ENCODE measurements at places on chromosomes 2 and 18.

DNA sequence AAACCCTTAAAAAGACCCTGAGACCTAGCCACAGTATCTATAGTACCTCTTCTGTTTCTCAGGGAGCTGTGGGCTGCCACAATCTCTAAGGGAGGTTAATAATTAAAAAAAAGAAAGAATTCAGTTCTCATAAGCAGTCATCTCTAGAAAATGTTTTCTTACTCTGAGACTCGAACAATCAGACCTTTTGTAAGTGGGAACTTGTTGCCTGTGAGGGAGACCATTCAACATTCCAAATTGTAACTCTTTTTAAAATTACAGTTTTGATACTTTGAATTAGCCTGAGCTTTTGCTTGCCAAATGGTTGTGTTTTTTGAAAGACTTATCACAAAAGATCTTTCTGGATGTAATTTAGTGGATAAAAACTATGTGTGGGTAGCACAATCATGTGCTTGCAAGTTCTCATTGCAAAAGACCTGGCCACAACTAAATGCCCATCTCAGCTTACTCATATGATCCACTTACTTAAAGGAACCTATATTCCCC is 33.3 kb downstream of the IL1R2 start:
- DNase-seq: no peak

DNA sequence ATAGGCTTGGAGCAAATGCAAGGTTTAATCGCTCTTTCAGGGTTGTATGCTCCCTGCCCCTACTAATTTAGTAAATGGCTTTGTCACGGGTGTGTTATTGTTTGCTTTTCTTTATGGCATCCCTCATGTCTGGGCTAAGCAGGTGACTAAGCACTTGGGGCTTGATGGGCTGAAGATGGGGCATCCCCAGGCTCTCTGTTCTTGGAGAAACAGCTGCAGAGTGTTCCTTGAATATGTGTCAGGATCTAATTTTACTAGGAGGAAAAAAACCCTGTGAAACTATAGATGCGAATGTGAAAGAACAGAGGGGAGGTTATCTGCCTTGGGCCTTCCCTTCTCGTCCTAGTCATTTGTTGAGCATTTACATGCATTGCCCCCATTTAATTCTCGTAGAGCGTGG is 94.7 kb upstream of the TAF1B start:
- no peak for DNase-seq

GRCh38 chr2:177147834-177148445 is 64.7 kb upstream of the HNRNPA3 start:
- DNase-seq: no peak

DNA sequence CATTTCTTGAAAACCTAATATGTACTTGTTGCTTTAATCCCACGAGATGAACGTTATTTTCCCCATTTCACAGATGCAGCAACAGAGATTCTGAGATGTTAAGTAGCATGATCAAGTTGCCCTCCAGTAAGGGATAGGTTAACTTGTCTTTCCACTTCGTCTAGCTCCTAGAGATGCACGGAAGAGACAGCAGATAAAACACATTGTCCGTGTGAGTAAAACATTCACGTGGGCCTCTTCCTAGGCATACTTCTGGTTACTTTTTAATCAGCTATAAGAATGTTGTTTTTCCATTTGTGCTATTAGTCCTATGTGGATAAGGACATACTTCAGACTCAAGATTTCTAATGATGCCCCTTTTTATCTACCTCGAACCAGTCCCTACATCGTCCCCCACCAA is 1.2 kb upstream of the ARHGAP28 start:
- no peak for DNase-seq

DNA sequence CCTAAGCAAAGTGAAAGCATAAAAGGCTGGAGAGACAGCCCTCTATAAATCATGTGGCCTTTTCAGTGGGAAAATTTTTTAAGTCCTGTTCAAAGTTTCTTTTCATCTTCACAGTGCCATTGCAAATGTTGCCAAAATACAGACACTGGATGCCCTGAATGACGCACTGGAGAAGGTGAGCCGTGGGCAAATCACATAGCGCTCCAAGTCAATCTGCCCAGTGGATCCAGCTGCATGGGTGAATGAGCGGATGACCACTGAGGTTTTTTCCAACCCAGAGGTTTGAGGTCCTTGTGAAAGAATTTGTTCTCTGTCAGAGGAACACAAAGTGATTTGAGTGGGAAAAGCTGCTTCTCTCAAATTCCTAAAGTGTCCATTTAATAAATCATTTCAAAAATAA is 11.8 kb downstream of the DAPL1 start:
- DNase-seq: no peak

GRCh38 chr18:54529444-54529843 is 61.6 kb upstream of the DYNAP start:
- DNase-seq: no peak

GRCh38 chr2:22958308-22958707 is 426.7 kb upstream of the KLHL29 start:
- DNase-seq: no peak

DNA sequence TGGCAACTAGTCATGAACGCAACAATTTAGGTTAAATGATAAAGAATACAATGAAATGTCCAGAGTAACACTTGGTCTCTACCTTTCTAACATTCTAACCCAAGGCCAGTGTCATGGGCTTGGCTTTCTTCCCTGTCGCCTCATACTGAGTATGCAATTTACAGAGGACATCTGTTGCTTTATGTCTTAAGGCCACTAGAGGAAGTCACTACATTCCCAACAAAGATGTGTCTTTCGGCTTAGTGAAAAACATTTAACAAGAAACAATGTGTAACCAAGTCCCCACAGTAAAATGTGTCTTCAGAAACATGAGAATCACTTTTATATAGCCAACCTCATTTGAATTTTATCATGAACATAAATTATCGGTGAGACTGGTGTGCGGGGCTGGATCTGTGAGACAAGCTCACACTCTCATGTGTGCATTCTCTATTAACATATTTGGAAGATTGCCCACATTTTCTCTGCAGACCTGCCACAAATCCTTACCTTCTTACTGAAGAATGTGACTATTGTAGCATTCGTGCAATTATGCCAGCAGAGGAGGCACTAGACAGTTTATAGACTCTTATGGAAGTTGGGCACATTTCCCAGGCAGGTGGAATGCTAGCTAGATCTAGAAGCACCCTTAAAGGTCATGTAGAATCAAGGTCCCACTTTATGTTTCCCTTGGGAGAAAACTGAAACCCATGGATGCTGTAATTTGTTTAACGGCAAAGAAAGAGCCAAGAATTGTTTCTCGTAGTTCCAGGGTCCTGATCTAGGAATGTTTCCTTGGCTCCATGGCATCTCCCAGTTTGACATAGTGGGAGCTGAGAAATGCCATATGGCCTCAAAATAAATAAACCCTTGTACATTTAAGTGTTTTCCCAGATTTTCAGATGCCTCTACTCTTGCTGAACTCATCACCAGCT is 101.8 kb downstream of the CD226 start:
- peak; percentile 78 for DNase-seq

- DNase-seq: no peak
These were observed 73.7 kb downstream of the MRPS9 start for GRCh38 chr2:105111365-105112150.

- DNase-seq: no peak
These were observed 18.9 kb upstream of the NFU1 start for GRCh38 chr2:69456154-69456553.

DNA sequence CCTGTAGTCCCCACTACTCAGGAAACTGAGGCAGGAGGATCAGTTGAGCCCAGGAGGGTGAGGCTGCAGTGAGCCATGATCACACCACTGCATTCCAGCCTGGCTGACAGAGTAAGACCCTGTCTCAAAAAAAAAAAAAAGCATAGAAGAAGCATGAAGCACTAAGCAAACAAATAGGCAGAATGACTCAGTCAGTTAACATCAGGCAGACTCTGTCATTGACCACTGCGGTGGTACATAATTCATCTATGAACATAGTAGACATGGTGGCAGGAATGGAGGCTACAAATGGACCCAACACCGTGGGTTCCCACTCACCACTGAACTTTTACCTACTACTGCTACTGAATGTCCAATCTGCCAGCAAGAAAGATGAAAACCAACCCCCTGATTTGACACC is 7.6 kb upstream of the ASXL2 start:
- DNase-seq: no peak

GRCh38 chr2:168848225-168848624 is 42.0 kb downstream of the SPC25 start:
- DNase-seq: peak; percentile 2

DNA sequence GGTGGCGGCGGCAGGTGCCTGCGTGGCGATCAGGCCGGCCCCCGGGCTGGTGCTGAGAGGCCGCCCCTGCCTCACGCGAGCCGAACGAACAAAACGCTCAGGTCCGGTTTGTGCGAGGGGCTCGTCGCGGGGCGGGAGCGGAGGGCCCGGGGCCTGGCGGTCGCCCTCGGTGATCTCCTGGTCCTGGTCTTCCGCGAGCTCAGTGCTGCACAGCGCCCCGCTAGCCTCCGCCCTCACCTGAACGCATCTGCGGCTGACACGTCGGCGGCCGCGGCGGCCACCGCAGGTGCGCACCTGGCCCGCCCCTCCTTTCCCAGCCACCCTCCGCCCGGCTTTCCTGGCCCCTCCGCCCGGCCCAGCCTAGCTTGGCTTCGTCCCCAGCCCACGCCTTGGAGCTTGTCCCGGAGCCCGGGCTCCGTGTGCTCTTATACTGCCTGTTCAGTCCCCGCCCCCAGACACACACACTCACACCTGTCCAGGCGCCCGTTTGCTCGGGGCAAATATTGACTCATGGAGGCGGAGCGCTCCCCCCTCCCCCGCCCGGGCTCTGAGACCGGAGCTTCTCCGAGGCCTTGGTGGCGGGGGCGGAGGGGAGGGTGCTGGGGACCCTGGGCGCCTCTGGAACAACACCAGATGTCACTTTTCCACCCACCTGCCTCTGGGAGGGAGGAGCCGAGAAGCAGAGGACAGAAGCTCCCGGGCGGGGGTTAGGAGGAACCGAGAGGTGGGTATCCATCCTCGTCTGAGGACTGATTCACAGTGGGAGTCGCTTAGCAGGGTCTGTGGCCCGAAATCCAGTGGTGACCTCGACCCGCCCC is 8.6 kb upstream of the CRYBA2 start:
- peak; percentile 95 for DNase-seq

GRCh38 chr2:74290466-74291217 is 52.6 kb downstream of the SLC4A5 start:
- no peak for DNase-seq

- no peak for DNase-seq
These were observed 58.0 kb downstream of the CCDC88A start for GRCh38 chr2:55361465-55362189.

DNA sequence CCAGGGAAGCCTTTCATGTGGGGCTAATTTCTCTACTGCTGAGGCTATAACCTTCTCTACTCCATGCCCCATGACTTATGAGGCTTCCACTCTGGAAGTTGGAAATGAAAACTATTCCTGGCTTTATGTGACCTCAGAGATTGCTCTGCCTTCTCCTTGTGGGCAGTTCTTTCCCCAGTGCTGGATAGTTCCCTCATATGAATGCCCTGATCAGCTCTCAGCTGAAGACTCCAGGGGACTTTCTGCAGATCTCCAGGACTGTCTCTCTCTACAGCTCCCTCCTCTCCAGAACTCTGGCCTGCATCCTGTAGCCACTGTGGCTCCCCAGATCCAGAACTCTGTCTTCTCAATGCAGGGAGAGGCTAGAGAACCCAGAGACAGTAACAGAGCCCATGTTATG is 235.1 kb downstream of the SEPTIN10 start:
- no peak for DNase-seq

DNA sequence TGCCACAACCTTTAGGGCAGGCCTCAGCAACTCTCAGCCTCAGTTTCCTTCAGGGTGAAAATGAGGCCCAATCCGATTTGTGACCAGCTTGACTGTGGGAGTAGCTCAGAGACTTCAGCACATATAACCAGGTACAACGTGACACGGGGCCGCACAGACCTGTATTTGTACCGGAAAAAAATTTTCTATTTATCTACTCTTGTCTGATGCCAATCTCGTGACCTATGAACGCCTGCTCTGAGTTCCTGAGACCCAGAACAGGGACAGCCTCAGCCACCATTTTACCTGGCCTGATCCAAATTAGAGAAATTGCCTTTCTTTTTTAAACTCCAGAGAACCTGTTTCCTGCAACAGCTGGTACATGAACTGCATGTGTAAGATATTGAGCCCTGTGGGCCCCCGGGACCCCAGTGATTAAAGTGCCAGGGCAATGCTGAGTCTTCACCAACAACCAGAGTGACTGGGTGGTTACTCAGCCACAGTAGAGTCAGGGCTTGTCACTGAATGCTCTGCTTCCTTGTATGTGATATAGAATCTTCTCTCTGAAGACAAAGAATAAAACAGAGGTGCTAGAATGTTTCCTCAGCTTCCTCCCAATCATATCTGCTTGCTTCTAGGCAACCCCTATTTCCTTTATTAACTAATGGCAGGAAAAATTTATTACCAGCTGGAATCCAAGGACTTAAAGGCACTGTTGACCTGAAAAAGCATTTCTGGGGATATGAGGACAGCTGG is 47.8 kb upstream of the FZD7 start:
- no peak for DNase-seq

DNA sequence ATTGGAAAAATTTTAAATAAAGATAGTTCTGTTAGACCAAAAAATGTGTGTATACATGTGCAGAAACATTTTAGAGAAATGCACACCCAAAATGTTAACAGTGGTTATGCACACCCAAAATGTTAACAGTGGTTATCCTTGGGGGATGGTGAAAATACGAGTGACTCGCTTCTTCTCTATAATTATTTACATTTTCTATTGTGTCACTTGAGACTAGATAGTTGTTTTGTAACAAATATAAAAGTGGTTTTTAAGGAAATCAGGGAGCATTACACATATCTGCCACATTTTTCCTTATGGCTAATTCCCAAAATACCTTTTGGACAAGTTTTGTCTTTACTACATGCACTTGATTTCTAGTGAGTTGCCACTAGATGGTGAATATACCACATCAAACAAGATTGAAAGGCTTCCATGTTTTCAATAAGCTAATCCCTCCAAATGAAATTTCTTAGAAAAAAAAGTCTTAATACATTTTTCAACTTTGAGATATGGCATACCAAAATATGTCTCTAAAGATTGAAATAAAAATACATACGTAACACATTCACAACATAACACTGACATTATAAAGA is 9.0 kb upstream of the HIBCH start:
- no peak for DNase-seq

DNA sequence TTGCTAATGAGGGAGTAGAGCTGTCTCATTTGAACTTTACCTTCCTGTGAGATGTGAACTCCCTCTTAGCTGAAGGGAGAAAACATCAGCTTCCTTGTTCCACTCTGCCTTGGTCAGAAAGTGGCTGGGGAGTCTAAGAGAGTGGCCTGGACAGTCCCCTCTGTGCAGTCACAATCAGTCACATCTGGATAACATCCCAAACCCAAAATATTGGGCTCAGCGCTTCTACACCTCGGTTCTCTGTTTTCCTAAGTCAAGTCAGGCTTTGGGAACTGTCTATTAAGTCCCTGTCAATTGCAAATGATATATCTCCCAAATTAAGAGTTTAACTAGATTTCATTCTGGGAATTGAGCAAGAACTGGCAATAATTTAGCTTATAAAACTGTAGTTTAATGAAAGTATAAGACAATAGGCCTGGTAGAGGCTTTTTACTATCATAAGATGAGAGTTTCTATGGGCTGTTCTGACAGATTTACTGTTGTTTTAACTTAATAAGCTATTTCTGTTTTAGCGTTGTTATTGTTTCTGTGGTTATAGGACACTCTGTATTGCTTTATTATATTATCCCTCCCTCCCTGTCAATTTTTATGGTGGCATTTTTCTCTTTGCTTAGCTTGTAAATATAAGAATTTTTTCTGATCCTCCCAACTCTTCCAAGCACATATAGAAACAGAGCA is 135.1 kb upstream of the LHCGR start:
- no peak for DNase-seq

- no peak for DNase-seq
These were observed 417.1 kb upstream of the CDH2 start for GRCh38 chr18:28594034-28594433.
